ENCODE measurements at places on chromosomes 3 and 15.

- DNase-seq = no peak
These were observed 12.7 kb downstream of the ZNF35 start for GRCh38 chr3:44661189-44661588.

DNA sequence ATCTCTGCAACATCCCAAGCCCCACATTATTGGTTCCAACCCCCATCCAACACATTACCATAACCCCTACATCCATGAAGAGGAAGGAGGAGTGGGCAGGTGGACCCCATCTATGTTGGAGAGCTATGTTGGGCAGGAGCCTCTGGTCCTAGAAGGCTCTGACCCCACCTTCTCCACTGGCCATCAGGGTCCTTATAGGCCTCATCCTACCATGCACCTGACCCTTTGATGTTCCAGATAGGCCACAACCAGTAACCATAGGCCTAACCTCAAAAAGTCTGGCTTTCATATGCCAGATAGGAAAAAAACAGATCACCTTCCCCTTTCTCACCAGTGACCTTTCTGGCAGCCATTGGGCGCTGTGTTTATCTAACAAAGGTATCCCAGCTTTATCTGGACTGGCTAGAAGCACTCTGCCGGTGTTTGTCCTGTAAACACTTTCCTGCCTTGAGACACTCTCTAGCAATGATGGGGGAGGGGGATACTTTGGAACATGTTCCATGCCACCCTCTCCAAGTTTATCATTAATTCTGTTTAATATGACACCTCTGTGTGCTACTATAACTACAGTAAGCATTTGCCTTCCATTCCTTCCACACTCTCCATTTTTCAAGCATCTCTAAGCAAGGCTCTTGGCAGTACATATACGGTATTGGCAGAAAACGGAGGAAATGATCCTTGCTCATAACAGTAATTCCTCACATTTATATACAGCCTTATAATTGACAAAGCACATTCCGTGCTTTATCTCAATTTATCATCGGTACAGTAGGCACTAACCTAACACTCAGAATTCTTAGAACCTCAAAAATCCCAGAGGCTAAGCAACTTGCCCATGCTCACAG, 377.1 kb downstream of the VPS13C start:
- DNase-seq = no peak

- DNase-seq = no peak
These were observed 80.1 kb downstream of the AQR start for GRCh38 chr15:34889476-34889875.

- DNase-seq = no peak
These were observed 335.5 kb downstream of the ARPP21 start for GRCh38 chr3:35974872-35975271.

GRCh38 chr3:175108613-175109151, 249.5 kb downstream of the NAALADL2 start:
- no peak for DNase-seq
